ENCODE measurements at places on chromosomes 5 and 9.
A peak's percentile ranks its signal among the peaks of the same experiment; 100 is the strongest.

GRCh38 chr9:83933790-83934189, 12.6 kb upstream of the KIF27 start:
- DNase-seq: peak; percentile 89

DNA sequence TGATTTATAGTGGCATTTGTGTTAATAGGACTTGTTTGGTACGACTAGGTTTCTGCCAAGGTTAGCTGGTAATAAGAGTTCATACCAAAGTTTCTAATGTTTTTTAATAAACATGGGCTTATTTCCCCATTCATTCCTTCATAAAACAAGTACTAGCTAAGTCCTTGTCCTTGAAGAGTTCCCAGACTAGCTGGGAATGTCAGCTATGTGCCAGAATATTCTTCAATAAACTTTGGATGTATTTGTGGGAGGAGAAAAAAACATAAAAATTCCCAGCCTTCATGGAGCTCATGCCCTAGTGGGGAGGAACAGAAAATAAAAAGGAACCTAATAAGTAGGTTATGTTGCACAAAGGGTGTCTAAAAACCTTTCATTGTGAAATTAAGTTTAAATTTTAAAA, 176.9 kb downstream of the DENND1A start:
- DNase-seq: no peak

DNA sequence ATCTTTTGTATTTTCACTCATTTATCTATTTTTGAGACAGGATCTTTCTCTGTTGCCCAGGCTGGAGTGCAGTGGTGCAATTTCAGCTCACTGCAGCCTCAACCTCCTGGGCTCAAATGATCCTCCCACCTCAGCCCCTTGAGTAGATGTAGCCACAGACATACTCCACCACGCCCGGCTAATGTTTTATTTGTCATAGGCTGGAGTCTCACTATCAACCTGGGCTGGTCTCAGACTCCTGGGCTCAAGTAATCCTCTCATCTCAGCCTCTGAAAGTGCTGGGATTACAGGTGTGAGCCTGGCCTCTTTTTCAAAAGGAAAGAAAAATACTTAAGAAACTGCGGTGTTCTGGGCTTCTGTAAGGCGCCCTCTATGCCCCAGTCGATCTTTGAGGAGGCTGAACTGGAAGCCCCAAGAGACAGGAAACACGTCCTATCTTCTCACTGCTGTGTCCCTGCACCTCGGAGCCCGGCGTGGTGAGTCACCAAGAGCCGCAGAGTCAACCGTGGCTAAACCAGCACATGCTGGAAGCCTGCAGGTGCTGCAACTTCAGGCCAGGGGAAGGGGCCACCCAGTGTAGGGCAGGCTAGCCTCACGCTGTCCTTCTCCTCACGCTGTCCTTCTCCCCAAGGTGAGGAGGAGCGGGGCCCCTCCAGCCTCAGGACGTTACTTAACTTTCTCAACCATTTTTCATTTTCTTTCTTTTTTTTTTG, 15.2 kb upstream of the LHX3 start:
- DNase-seq: no peak

DNA sequence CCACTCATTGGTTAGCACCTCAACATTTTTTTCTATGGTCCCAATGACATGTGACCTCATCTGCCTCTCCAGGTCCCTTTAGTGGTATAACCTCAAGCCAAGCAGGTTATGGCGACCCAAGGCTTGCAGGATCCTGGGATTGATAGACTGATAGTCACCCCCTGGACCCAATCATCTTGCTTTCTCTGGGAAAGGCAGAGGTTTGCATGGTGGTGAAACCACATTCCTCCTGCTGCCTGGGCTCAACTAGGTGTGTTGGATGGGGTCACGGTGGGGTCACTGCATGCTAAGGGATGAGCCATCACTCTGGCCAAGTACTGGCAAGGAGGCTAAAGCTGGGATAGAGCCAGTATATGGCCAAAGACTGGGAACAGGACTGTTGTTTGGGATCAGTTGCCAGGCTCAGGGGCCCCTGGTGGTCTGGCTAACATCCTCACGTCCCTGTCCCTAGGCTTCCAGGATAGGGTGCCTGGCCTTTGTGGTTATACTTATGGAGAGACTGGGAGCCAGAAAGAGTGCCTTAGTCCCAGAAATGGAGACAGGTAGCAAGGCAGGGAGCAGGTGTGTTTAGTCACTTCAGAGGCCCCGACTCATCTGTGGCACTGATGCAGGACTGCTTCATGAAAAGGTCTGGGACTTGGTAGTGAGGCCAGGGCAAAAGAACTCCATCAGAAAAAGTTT, 4.6 kb upstream of the SMIM32 start:
- DNase-seq: no peak

- DNase-seq: no peak
Observed at GRCh38 chr5:139851558-139851957, 56.0 kb downstream of the PSD2 start.

DNA sequence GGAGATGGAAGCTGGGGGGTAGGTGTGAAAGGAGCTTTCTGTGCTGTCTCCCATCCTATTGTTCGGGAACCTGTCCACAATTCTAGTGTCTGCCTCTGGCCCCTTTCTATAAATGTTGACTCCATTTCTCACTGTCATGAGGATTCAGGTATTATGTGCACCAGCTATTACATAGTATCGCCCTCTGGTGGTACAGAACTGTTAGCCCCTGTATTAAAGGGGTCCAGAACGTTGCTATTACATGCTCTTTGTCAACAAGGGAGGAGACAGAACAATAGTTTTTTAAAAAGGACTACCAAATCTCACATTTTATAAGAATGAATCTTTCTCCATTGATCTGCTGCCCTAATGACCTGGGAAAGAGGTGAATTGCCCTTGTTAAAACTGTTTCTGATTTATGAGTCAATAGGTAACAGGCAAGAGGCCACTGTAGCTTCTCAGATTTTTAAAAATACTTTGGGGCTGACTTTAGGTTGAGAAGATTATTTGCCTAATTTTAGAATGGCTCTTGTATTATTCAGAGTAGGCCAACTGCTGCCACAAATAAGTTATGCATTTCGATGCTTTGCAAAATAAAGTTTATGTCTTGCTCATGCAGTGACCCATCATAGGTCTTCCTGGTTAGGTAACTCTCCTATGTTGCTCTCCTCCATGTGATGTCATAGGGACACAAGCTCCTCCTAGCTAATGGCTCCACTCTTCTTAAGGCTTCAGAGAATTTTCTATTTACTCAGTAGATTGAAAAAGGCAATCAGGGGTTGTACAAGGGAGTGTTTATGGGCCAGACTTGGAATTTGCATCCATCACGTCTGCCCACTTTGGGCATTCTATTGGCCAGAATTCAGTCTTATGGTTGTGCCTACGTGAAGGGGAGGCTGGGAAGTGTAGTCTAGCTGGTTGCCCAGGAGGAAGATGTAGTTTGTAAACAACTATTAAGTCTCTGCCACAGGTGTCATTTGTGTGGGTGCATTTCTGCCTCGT, 20.8 kb downstream of the DCANP1 start:
- peak; percentile 39 for DNase-seq

DNA sequence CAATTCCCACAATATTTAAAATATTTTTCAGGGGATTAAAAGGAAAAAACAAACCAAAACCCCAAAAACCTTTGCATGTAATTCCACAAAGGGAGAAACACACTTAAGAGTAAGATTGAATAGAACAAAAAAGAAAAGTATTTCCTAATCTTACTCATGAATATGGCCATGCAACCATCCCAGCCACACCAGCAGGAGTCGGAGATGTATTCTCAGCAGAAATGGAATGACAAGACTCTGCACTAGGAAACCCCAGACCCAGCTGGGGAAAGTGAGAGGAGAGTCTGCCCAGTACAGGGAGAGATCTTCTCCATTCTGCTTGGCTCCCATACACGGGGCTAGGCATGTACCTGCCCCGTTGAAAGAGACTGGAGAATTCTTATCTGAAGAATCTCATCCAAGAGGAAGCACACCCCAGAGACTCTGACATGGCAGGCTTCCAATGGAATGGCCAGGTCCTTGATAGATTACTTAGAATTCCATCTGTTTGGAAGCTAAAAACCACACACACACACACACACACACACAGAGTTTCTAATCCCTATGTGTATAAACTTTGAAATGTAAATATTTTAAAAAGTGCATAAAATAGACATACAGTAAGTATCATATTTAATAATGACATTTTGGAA, 118.8 kb downstream of the GADD45G start:
- DNase-seq: no peak

DNA sequence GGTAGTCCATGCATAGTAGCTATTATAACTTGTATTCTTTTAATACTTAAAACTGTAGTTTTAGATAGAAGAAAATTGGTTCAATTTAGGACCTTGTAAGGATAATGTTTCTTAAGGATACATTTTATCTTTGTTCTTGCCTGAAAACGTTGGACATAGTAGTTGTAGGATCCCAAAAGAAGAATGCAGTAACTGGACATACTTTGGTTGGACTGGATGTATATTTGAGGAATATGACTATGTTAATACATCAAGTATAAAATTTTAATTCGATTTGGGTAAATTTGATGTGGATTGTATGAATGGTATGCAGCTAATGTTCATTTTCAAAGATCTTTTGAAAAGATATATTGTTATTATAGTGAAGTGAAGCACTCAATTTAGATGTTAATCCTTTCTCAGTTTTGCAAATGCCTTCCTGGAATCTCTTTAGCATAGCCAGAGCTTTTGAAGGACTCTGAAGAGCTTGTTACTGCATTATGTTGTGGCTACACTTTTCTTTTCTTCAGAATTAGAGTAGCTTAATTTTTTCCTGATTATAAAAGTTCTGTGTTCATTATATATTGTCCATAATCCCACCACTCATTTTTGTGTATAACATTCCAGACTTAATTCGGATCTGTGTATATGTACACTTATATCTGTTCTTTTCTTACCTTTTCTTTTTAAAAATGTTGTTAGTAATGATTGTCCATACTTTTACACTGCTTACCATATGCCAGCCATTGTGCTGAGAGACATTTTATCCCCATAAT, 41.2 kb downstream of the LRRTM2 start:
- no peak for DNase-seq

- DNase-seq: no peak
Observed at GRCh38 chr5:56126487-56127179, 106.5 kb downstream of the ANKRD55 start.

DNA sequence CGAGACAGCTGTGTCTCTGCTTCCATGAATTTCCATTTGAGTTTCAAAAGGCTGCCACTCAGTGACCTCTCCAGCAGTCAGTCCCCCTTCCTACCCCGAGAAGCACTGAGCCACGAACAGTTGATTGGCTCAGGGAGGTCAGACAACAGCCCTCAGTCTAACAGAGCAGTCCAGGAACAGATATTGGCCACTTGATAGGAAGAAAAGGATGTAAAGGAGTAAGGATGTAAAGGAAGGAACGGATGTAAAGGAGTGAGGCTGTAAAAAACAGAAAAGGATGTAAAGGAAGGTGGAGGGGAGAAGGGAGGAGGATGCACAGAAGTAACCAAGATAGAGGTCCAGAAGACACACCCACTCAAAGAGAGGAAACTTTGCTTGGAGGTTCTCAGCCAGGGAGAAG, 3.2 kb upstream of the NR4A3 start:
- DNase-seq: no peak

DNA sequence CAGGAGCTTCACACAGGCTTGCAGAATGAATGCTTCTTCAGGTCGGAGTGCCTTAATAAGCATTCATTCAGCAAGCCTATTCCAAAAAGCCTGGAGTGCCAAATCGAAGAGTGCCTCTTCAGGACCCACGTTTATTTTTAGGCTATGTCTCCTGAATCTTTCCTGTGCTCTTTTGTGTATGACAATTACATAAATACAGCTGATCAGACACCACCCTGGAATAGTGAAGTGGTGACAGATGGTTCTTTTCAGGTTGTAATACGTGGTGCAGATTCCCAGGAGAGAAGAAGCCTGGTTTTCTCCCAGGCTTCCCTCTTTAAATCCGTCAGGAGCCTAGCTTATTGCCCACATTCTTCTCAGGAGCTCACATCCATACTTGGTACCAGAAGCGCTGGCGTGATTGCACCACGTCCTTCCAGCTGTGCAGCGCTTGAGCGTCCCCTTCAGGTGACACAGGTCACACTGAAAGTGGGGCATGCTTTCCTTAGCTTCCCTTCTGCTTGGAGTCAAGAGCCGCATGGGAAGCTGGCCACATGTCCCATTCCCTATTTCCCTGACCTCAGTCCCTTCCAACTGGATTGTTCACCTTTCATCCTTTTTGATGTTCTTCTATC, 123.1 kb downstream of the ADCY2 start:
- DNase-seq: no peak

- no peak for DNase-seq
Observed at GRCh38 chr9:29174136-29174535, 1600.9 kb upstream of the C9orf72 start.

GRCh38 chr9:16898464-16898863, 28.0 kb upstream of the BNC2 start:
- DNase-seq: no peak

- no peak for DNase-seq
Observed at GRCh38 chr5:126778675-126779403, 1.9 kb downstream of the LMNB1 start.

DNA sequence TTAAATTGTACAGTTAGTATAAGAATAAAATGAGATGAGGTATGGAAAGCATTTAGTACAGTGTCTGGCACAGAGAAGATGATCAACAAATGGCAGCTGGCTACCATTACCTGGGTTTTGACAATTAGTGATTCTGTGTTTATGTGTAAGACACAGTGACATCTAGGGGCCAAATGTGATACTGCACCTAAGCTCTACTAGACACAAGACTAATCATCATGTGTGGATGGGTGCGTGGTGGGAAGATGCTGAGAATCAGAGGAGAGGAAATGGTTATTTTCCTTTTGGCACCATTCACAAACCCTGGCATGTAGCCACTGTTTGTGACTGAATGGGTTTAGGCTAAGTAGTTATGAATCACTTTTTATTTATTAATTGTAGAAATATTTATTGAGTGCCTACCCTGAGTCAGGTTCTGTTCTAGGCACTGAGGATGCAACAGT, 109.8 kb upstream of the TBC1D2 start:
- DNase-seq: no peak

DNA sequence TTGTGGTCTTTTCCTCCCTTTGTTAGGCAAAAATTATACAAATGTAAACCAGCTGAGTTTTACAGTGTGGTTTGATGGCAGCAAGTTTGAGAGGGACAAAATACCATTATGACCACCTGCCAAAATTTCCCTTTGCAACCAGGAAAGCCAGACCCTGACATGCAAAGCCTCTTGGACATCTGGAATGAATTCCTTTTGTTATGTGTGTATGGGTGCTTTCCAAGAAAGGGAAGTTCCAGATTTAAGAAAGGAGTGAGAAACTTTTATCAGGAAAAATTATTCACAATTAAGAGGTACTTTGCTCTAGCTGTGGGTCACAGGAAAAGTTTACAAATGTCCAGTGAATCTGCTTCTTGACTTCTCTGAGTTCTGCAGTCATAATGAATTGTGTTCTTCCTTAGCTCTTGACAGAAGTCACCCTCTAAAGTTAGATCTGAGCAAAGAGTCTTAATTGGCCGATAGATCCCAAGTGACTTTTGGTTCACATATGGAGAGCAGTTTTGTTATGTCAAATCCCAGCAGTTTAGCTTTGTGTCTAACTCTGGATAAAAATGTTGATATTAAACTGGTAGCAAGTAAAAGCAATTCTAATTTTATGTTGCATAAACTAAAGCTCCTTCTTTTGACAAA, 295.9 kb upstream of the ZNF608 start:
- peak; percentile 53 for DNase-seq

Measured in fibroblast of gingiva (primary cell).